NCI-H2107 (cell line): ENCODE measurements at places on chromosomes 4 and X.

- DNase-seq, result no peak
These were observed 103.7 kb upstream of the SCML1 start for GRCh38 chrX:17633546-17633945.

DNA sequence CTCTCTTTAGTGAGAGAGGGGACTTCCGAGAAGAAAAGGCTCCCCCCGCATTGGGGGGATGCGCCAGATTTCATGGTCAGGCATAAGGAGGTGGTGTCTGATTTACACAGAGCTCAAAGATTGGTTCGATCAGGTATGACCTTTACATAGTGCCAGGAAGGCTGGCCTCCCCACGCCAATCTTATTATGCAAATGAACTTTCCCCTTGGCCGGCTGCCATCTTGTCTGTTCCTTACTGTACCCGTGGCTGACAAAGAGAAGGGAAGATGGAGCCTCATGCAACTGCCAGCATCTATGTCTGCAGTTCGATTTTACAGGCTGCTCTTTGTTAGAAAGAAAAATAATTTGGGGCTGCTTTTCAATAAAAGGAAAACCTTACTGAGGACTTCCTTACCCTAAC is 197.2 kb downstream of the GPM6A start:
- DNase-seq, result no peak

DNA sequence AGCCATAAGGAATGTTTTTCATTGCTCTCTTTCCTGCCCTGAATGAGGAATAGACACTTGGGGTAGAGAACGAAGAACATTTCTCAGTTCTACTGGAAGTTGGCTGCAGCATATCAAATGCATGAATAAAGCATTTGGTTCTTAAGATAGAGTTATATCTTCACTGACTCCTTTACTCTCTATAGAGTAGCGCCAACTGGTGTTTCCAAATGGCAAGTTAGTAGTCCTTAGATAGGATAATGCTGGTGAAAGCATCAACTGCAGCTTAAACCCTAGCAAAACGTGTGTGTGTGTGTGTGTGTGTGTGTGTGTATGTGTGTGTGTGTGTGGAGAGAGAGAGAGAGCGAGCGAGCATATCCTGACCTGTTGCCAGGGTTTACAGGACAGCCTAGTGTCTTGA is 62.2 kb upstream of the FRMPD4 start:
- DNase-seq, result no peak

- DNase-seq, result no peak
These were observed 985.8 kb downstream of the TRAM1L1 start for GRCh38 chr4:116099596-116099995.

DNA sequence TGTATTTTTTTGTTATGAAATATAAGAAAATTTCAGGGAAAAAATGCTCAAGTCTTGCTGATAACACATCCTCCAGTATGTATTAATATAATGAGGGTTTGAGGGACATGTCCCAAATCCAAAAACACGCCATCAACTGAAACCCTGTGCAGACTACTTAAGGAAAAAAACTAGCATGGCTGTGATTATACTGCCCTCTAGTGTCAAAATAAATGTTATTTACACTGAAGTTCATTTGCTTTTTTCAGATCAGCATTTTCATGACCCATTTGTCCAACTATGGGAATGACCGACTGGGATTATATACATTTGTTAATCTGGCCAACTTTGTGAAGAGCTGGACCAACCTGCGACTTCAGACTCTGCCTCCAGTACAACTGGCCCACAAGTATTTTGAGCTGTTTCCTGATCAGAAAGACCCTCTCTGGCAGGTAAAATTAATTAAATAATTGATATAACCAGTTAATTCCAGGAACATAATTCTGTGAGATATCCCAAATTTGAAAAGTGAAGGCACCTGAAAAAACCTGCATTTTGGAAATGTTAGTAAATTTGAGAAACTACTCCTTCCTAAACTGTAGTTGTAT is 128.5 kb downstream of the PRSS12 start:
- DNase-seq, result no peak

DNA sequence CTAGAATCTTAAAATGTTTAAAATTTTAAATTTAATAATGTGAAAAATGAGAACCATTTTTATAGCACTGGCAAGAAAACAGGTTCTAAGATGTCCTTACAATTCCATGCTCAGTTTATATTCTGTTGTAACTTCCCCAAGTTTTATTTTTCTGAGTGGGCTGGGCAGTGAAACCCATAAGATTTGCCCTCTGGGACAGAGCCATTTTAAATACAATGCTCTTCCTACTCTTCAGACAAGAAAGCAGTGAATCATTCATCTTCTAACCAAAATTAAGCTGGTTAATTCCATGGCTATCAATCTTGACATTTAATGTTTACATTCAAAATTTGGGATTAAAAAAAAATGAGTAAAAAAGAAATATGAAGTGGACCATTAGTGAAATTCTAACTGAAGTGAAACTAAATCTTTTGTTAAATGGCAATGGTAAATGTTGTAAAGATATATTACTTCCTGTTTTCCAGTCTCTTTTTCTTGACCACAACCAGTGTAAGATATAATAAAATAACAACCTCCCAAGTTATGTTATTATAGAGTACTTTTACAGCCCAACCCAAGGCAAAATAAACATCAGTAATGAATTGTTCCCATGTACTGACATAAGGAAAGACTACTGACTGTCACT is 37.2 kb upstream of the PTPN13 start:
- DNase-seq, result no peak

GRCh38 chr4:48255072-48255958 is 14.3 kb downstream of the TEC start:
- no peak for DNase-seq

DNA sequence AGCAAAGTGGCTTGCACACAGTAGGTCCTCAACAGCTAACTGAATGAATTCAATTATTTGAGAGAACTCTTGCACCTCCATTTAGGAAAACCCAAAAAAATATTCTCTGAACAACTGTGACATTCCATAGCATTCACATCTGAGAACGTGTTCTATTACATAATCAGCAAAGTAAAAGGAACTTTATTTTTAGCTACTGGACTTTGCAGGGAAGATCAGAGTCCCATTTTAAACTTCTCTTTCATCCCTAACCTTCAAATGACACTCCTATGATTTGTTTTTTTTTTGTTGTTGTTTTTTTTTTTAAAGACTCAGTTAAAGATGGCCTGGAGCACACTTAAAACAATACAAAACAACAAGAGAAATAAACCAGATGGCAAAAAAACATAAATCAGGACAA is 30.9 kb downstream of the RAI2 start:
- no peak for DNase-seq

GRCh38 chr4:23686169-23686897 is 203.5 kb downstream of the PPARGC1A start:
- no peak for DNase-seq

GRCh38 chr4:183898456-183898855 is 6.7 kb upstream of the STOX2 start:
- DNase-seq, result no peak

GRCh38 chrX:57417827-57418226 is 131.3 kb downstream of the FAAH2 start:
- no peak for DNase-seq

DNA sequence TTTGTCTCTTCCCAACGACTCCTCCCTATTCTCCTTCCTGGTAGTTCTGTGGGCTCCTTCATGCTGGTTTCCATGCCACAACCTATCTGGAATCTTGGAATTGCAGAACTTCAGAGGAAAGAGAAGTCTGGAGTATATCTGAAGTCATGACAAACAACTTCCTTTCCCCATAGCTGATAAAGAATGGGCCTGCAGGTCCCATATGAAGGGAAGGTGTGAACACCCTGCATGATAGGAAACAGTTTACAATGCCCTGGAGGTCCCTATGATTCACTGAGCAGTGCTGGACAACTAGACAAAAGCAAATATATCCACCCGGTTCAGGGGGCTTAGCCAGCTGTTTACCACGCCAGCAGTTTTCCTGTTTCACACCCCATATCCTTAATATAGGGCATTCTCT is 19.4 kb downstream of the FAM9C start:
- DNase-seq, result no peak

GRCh38 chr4:76292730-76293129 is 13.8 kb upstream of the STBD1 start:
- no peak for DNase-seq

- no peak for DNase-seq
These were observed 44.6 kb upstream of the TMEM164 start for GRCh38 chrX:109958266-109958665.

- DNase-seq, result no peak
These were observed 186.2 kb upstream of the TBL1X start for GRCh38 chrX:9278475-9279233.

- DNase-seq, result peak; percentile 10
These were observed 171.3 kb downstream of the PTTG2 start for GRCh38 chr4:38131371-38132091.

- DNase-seq, result no peak
These were observed 3.3 kb downstream of the NLGN4X start for GRCh38 chrX:6225288-6225910.

DNA sequence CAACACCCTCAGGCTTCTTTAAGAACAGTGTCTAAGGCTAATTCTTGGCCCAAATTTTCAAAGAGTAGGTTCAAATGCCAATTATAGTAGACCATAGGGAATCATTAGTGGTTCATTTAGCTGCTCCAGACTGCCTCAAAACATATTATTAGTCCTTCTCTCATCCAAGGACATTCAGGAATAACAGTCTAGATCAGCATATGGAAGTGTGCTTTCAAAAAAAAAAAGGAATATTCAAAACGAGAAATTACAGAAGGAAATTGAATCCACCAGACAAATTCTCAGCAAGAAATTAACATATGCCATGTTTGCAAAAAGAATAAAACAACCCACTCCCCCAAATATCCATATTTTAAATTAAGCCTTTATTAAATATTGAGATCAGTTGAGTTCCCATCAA is 293.1 kb downstream of the SMARCA1 start:
- no peak for DNase-seq

- DNase-seq, result no peak
These were observed 1.0 kb upstream of the RNF150 start for GRCh38 chr4:141133999-141134995.

GRCh38 chr4:9921326-9921725 is 100.0 kb downstream of the SLC2A9 start:
- no peak for DNase-seq

DNA sequence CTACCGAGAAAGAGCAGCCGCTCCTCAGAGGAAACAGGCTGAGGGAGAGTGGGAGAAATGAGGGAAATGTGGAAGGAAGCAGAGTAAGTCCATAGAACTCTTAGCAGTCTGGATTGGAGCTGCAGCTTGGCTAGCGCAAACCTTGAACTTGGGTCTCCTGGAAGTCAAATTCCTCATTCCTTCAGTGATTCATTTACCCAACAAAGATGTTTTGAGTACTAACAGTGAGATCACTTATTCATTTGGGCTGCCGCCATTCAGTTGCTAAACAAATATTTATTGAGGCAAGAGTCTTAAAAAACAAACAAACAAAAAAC is 51.5 kb downstream of the SEL1L3 start:
- no peak for DNase-seq

DNA sequence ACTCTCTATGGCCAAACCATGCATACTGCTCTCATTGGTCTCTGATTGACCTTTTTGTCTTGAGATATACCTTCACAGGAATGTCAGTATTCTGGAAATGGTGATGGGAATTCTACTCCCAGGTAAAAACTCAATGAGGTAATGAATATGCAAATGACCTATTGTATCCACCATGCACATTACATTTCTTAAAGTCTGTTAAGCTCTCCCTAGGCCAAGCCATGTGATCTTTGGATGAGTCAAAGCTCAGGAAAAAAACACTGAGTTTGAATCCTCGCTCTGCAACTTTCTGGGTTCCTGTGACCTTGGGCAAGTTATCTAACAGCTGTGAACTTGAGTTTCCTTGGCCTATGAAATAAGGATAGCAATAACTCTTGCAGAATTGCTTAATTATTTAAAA is 175.4 kb downstream of the PPP1R2C start:
- no peak for DNase-seq

DNA sequence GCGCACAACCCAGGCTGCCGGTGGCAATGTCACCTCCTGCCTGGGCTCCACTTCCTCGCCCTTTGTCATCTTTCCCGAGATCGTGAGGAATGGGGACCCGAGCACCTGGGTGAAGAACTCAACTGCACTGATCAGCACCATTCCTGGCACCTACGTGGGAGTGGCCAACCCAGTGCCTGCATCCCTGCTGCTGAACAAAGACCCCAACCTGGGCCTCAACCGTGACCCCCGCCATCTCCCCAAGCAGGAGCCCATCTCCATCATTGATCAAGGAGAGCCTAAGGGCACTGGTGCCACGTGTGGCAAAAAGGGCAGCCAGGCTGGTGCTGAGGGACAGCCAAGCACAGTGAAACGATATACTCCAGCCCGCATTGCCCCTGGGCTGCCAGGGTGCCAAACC is 32.3 kb downstream of the BCORL1 start:
- DNase-seq, result no peak

DNA sequence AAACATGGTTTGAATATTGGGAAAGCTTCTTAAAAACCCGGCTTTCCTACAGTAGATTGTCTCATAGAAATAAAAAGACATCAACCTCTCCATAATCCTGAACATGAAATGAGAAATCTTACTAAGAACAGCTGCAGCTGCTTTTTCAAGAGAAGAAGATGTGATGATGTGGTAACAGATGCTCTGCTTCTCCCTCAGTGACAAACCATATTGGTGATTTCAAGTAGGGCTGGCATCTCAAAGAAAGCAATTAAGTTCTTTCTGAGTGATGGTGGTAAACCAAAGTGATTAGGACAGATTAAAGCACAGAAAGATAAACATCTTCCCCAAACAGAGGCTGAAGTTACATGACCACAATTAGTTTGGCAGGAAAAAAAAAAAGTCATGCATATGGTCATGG is 1477.7 kb downstream of the RAPGEF2 start:
- no peak for DNase-seq

DNA sequence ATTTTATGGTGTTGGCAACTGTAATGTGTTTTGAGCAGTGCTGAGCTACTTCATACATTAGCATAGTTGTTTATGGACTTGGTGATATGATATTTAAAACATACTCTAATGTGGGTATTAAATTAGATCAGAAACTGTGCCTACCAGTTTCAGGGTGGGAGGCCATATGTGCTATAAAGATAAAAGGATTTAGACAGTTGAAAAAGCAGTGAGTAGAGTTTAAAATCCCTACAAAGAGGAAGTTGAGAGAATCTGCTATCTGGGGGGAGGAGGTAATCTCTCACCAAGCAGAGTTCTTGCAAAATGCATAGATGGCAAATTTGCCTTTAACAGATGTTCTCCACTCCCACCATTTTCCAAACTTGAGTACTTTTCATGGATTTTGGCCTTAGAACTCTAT is 154.5 kb downstream of the SPOCK3 start:
- no peak for DNase-seq

- DNase-seq, result no peak
These were observed 14.1 kb downstream of the NOP14 start for GRCh38 chr4:2948895-2949781.

DNA sequence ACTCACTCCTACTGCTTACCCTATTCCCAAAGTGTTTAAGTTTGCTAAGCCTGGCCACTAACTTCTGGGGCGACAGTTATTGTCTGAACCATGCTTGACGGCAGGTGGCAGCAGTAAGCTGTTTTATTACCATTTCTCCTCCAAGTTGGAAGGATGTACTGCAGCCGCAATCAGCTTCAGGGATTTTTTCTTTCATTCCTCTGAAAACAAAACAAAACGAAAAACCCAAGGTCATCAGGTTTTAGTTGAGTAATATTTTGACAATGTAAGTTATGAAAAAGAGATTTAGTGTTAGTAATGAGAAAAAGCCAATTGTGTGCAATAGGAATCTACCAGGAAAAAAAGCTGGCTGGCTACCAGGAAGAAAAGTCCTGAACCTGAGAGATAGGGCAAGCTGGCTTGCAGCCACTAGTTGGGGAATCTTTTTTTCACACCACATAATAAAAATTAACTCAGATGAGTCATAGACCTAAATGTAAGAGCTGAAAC is 13.2 kb upstream of the RAB9B start:
- peak; percentile 8 for DNase-seq

- DNase-seq, result no peak
These were observed 374.8 kb downstream of the MID1IP1 start for GRCh38 chrX:39176105-39176504.
